ENCODE measurements at places on chromosomes 7 and 10.
A peak's percentile ranks its signal among the peaks of the same experiment; 100 is the strongest.

GRCh38 chr7:4272141-4272540 lies 410.0 kb upstream of the FOXK1 start:
- DNase-seq, result no peak

GRCh38 chr7:111835066-111835465 lies 272.8 kb upstream of the IMMP2L start:
- DNase-seq, result no peak

GRCh38 chr7:130961128-130961601 lies 227.2 kb upstream of the KLF14 start:
- DNase-seq, result no peak

DNA sequence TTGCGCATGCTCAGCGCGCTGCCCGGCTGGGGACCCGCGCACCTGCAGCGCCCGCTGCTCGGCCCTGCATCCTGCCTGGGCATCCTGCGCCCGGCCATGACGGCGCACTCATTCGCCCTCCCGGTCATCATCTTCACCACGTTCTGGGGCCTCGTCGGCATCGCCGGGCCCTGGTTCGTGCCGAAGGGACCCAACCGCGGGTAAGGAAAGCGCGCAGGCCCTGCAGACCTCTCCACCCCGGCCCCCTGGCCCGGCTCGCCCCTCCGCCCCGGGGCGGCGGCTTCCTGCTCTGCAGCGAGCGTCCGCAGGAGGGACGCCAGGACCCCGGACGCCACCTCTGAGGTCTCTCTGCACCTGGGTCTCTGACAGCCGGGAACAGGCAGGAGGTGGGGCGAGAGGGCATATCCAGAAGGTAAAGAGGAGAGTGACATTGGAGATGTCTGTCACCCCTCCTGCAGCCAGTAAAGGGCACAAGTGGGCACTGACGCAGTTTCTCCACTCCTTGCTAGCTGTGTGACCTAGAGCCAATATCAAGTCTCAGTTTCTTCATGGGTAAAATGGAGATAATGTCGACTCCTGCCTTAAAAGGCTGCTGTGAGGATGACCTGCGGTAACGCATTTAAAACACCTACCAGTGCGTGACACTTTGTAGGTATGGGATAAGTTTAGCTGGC lies 338 bp downstream of the ATP6V0E2 start:
- no peak for DNase-seq

DNA sequence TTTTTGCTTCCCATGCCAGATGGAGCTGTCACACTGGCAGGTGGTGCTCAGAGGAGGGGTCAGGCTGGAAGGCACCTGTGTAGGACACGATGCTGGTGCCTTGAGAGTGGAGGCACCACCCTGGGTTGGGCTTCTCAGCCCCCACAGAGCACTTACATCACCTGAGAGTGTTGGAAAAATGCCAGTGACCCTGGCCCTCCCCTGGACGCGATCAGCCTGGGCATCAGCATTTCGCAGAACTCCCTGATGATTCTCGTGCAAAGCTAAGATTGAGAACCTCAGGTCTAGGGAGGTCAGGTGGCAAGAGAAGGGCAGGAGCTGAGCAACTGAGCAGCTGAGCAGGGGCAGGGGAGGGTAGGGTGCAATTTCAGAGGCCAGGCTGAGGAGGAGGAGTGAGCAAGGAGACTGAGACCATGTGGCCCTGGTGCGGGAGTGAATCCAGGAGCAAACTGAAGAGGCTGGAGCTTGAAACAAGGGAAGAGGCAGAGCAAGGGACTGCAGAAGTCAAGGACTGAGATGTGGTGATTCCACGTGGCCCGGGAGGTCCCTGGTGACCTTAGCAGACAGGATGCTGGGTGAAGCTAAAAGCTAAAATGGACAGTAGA lies 24.7 kb upstream of the GRID1 start:
- DNase-seq, result no peak

DNA sequence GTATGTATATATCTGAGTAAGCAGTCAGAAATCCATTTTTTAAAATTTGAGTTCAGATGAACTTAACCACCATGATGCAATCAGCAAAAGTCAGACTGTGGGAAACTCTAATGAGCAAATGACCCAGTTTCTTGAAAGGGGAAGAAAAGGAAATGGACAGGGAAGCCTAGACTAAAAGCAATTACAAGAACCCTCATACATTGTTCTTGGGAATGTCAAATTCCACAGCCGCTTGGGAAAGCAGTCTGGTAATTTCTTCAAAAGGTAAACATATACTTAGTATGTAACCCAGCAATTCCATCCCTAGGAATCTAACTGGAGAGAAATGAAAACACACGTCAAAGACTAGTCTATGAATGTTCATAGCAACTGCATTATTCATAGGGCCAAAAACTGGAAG lies 16.4 kb upstream of the FOXK1 start:
- DNase-seq, result no peak

DNA sequence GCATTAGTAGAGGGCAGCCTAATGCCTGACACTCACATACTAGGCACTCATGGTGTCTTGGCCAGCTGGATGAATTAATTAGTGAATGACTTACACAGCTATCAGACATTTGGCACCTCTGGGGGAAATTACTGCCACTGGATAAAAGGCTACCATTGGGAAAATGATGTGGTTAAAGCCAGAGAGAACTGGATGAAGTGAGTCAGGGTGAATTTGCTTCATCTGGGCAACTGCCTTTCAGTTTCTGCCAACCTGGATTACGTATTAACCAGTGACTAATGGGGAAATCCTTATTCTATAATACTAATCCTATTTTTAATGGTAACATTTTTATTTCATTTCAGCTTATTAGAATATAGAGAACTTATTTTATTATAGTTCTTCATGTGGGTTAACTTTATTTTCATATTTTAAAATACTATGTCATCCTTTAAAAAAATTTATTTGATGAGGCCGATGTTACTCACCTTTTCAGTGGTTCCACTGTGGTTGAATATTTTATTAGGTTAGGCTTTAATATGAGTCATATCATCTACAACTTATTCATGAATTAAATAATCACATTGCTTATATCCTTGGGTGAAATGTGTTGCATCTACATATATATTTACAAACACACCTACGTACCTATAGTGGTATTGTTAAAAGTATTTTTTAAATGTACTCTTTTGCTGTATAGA lies 85.6 kb upstream of the CAPZA2 start:
- DNase-seq, result no peak

- peak; percentile 61 for DNase-seq
Measured at GRCh38 chr10:42988517-42989395, 88.1 kb upstream of the RET start.

- no peak for DNase-seq
Measured at GRCh38 chr7:137120690-137121089, 222.8 kb downstream of the PTN start.

DNA sequence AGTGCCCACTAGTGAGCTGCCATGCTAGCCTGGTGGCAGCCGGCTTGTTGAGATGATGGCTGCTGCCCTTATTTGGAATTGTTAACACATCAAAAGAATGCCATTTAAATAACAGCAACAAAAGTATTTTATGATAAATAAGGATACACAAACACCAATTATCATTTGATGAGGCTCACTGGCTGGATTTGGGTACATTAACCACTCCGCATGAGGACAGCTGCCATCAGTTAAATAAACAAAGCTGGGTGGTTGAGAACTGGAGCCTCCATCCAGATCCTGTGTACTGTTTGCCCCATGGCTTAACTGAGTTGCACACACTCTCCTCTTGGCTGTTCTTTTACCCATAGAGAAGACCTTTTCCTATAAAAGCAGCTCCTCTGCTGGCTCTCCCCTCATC lies 103.8 kb downstream of the RGS10 start:
- DNase-seq, result no peak

DNA sequence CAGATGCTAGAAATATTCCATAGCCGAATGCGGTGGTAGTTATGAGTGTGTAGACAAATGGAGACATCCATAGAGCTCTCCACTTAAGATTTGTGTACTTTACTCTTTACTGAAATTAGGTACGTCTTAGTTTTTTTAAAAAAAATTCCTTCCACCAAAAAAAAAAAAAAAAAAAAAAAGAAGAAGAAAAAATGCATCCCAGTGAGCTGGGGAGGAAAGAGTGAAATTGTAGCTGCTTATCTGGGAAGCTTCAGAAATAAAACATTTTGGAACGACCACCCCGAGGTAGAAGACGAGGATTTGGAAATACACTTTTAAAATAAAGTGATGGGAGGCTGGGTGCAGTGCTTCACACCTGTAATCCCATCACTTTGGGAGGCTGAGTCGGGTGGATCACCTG lies 53.8 kb downstream of the RGS10 start:
- DNase-seq, result no peak

GRCh38 chr7:28291559-28291958 lies 111.0 kb upstream of the JAZF1 start:
- no peak for DNase-seq

DNA sequence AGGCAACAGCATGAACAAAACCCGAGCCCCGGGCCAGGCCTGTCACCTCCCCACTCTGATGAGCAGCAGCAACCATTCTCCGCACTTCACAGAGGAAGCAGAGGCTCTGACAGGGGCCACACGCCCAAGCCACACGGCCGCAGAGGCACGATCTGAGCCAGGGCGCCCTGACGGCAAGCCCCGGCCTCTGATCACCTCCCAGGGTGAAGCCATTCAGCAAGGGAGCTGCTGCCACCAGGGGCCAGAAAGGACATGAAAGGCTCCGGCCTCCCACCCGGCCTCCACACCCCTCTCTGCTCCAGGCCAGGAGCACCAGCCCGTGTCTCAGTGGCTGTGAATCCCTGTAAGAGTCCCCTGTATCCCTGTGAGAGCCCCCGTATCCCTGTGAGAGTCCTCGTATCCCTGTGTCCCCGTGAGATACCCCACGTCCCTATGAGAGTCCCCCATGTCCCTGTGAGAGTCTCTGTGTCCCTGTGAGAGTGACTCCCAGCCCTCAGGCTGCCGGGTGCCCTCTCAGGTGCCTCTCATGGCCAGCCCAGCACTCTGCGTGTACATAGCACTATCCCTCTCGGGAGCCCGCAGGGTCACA lies 187.8 kb downstream of the MAD1L1 start:
- no peak for DNase-seq

DNA sequence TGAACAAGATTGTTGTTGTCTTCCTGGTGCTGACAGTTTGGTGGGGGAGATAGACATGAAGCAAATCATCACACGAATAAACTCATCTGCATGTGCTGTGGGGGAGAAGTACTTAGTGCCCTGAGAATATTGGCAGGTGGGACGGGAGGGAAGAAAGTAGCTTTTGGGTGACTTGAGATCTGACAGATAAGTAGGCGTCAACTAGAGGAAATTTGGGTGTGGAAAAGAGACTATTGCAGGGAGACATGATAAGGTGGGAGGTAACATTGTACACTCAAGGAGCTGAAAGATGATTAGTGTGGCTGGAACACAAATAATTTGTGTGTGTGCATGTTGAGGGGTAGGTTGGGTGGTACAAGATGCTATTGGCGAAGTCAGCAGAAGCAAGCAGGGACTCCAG lies 30.1 kb downstream of the CNNM2 start:
- no peak for DNase-seq

- DNase-seq, result no peak
Measured at GRCh38 chr10:24303522-24304310, 94.8 kb downstream of the KIAA1217 start.

- DNase-seq, result no peak
Measured at GRCh38 chr7:55576753-55577152, 4.5 kb upstream of the VOPP1 start.

- no peak for DNase-seq
Measured at GRCh38 chr10:95264227-95265051, 26.4 kb downstream of the PDLIM1 start.

GRCh38 chr10:132702601-132703418 lies 83.1 kb downstream of the NKX6-2 start:
- DNase-seq, result peak; percentile 55

DNA sequence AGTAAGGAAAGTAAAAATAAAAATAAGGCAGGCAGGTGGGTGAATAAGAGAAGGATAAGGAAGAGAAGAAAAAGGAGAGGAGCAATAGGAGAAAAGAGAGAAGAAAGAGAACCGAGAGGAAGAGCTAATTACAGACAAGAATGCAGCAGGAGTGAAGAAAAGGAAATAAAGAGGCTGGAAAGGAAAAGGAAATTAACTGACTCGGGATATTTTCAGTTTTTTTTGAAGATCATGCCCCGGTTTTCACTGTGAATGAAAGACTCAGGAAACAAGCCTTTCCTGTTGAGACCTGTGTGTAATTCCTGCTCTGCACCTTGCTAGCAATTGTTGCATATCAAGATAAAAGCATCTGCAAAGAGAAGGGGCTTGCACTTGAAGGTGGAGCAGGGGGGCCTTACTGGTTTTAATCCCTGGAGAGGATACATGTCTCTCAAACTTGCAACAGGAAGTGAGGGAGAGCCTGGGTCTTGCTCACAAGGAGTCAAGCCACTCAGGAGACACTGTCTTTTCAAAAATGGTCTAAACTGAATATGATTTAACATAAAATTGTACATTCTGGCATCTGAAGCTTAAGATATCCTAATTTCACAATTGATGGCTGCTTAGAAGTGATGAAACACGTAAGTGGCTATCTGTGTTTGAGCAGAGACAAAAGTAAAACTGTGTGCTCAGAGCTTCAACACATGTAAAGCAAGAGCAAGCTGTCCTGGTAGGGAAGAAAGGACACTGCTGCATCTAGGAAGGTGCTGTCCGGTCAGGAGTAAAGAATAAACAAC lies 157.6 kb downstream of the FAM107B start:
- no peak for DNase-seq

DNA sequence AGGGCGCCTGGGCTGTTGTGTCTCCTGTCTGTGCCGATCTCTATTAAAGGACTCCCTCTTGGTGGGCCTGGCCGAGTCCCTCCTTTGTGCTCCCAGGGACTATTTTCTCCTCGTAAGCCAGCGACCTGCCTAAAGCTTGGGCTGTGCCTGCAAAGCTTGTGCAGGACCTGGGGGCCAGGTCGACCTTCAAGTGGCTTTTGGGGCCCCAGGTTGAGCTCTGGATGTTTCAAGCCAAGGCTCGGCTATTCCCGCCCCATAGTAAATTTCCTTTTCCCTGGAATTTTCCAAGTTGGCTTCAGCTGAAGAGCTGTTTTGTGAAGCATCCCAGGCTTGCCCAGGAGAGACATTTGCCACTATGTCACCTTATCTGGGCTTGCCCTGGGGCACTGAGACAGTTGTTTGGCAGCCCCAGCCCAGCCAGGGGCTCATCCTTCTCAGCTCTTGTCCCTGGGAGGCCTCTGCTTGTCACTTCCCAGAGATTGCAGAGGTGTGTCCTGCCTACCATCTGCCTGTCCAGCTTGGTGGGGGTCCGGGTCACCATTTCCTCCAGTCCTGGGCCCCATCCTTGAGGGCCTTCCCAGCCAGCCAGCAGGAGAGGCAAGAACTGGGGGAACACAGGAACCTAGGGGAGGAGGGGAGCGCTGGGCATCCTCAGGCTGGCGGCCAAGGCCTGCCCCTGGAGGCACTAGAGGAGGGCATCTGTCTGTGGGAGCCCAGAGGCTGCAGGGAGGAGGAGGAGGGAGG lies 20.2 kb downstream of the ZMIZ2 start:
- DNase-seq, result no peak
